Pancreas (tissue), 10 donors: ENCODE measurements at places on chromosomes 11 and 22. TPM values are rescaled to one million over a fixed set of nuclear protein-coding genes. Genes with fewer than 3 reads are reported as not detected.

SAA2 gene
- 3.3 TPM for polyA plus RNA-seq

NTM gene
- polyA plus RNA-seq, result 0.04 TPM

CHRDL2 gene
- 2.0 TPM for polyA plus RNA-seq

SYCE3 gene
- polyA plus RNA-seq, result 0.45 TPM

FGF19 gene
- not detected for polyA plus RNA-seq

ESAM gene
- 9.4 TPM for polyA plus RNA-seq

SLC1A2 gene
- 4.7 TPM for polyA plus RNA-seq

CSNK2A3 gene
- not detected for polyA plus RNA-seq

ELFN2 gene
- polyA plus RNA-seq, result 2.1 TPM

NOX4 gene
- 0.49 TPM for polyA plus RNA-seq

TRIM34 gene
- polyA plus RNA-seq, result 3.2 TPM

PC gene
- 16.0 TPM for polyA plus RNA-seq

TRIM49 gene
- polyA plus RNA-seq, result not detected

MB gene
- 1.5 TPM for polyA plus RNA-seq
